AG04450 (cell line): ENCODE measurements at places on chromosomes 12 and 14.

- no peak for DNase-seq
Measured at GRCh38 chr14:59293935-59294661, 105.6 kb downstream of the DAAM1 start.

DNA sequence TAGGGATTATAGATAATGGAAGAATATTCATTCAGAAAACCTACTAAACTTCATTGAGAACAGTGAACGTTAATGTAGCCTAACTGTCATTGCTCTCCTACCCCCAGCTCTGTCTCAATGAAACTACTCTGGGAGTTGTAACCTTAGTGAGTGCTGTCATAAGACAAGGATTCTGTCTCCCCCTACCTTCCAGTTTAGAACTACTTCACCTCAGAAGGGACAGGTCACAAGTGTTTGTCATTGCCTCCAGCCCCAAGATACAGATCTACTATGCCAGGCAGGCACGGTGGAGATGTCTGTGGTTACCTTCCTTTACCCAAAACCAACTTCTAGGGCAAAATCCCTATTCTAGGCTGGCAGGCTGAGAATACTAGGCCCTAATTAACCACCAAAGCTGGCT is 833.1 kb upstream of the SEL1L start:
- no peak for DNase-seq

DNA sequence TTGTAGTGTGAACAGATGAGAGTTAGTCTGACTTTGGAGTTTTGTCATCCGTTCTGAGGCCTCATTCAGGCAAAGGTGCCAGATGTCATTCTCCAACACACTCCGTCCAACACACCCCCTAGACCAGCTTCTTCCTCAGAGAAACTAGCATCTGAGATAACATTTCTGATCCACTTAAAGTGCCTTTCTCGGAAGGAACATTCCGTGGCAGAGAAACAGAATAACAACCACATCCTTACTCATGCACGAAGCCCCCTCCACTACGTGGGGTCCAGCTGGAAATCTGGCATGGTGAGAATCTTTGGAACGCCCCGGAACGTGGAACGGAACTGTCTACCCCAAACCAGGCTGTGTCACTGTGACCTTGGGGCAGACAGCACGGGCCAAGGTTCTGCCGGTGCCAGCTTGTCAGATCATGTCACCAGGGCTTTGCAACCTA is 17.0 kb upstream of the BCL7A start:
- DNase-seq, result no peak

- DNase-seq, result no peak
Measured at GRCh38 chr14:53532853-53533252, 379.7 kb upstream of the DDHD1 start.

- DNase-seq, result no peak
Measured at GRCh38 chr14:77148510-77149231, 7.1 kb upstream of the ZDHHC22 start.

DNA sequence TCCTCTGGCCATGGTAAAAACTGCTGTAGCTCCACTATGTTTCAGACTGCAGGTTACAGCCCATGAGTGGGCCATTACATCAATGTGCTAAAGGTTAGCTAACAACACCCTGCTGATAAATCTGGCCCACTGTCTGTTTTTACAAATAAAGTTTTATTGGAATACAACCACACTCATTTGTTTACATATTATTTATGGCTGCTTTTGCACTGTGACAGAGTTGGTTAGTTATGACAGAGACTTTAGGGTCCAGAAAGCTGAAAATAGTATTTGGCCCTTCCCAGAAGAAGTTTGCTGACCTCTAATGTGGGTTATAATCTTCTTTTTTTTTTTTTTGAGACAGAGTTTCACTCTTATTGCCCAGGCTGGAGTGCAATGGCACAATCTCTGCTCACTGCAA is 134.2 kb upstream of the PWP1 start:
- no peak for DNase-seq

DNA sequence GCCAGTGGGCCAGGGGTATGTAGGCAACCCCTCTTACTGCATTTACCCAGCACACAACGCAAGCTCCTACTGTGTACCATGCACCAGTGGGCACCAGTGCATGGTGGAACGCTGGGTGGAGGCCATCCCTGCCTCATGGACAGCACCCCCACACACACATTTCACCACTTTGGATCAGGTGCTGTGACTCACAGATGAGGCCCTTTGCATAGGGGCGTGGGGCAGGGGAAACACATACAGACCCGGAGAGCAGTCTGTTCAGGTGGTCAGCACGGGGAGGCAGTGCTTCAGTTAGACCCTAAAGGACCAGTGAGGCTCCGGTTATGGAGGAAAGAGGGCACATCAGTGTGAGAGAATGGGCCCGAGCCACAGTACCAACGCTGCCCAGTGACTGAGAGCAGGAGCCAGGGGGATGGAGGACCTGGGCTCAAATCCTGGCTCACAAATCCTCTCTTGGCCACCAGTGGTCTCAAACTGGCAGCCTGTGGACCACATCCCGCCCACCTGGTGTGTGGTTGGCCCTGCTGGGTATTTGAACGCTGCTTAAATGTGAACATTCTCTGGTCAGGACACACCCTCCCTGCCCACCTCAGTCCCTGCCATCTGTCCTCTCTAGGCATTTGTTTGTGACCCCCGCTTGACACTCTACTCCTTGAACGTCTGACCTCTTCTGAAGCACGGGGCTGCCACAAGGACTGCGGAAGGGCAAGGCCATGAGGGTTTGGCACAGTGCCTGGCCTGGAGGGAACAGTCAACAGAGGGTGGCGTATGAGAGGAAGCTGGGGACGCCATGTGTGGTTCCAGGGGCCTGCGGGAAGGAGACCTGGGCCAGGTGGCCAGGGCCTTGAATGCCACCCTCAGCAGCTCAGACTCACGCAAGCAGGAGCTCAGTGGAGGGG is 46.7 kb downstream of the FAM222A start:
- DNase-seq, result no peak

DNA sequence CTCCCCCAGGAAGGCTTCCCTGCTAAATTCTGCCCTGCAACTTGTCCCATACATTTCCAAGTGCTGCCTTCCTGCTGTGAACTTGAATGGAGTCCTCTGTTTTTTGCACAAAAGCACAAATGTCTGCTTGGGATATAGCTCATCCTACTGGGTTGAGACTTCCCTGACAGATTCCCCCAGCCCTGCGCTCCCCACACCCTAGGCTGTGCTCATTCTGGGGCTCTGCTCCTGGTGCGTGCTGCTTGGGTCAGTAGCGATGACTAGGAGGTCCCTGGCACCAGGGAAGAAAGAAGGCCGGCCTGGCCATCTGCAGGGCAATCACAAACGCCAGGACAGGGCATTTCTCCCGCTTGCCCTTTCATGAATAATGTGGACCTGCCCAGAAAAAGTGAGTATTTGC is 29.2 kb upstream of the FKBP4 start:
- DNase-seq, result no peak

GRCh38 chr14:89540009-89540829 is 123.2 kb upstream of the FOXN3 start:
- no peak for DNase-seq
